Left hindlimb (tissue), 1 donor: ENCODE measurements at places on chromosomes 1 and 21.
A peak's percentile ranks its signal among the peaks of the same experiment; 100 is the strongest.

DNA sequence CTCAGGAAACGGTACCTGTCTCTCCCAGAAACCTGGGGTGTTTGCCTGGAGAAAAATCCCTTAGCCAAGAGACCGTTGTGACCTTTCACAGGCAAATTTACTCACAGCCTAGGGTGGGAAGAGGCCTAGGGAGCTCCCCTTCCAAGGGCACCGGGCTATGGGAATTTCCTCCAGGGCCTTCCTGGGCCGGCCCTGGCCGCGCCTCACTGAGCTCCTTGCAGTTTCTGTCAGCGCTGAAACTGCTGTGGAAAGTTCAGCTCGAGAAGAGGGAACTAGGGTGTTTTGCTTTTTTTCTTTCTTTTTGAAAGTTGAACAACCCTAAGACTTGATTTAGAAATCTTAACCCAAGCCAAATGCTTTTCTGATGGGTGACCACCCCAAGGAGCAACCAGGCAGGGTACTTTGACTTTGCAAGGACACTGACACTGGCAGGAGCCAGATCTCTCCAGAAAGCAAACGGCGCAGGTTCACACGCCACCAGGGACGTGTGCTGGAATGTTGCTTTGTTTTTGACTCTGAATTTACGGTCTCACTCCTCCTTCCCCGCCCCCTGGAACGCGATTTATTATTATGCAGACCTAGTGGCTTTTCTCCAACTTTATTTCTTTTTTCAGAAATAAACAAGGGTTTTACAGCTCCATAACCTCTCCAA lies 229.6 kb upstream of the JUN start:
- DNase-seq: peak; percentile 51

DNA sequence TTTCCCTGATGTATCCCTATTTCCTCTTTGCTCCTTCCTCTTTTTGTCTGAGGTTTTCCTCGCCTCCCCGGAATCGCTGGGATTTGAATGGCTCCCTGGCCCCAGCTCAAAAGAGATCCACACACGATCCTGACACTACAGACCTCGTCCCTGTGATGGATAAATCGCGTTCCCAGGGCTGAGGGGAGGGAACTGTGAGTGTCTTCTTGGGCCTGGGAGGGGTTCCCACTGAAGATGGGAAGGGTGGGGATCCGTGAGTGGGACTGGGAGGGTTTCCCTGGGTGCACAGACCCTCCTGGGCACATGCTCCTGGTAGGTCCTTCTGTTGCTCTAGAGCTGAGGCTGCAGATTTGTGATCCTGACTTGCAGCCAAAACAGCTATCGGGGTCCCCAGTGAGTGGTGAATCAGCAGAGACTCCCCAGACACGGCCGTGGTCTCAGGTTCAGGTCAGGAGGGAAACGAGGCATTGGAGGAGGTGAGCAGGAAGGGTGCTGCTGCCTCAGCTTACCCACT lies 591.0 kb downstream of the PTPRU start:
- no peak for DNase-seq

DNA sequence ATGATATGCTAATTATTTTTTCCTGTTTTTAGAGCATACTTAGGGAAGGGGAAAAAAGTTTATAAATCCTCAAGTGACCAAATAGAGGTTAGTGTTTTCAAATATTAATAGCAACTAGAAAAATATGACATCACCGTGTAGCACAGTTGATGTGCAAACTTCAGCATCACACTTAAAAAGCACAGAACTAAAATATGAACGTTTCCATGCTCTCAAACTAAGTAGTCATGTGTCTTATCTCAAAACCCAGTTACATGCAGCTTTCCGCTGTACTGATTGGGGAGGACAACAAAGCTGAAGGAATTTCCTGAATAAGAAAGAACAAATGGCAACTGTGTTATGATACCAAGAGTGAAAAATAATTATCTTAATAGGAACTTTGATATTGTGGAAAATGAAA lies 903.7 kb downstream of the ADGRL2 start:
- DNase-seq: no peak

- DNase-seq: no peak
Observed at GRCh38 chr1:6206520-6206855, 569 bp downstream of the RNF207 start.

- no peak for DNase-seq
Observed at GRCh38 chr1:45629035-45629434, 5.2 kb upstream of the CCDC17 start.

- DNase-seq: no peak
Observed at GRCh38 chr1:180837020-180837419, 75.7 kb upstream of the KIAA1614 start.

DNA sequence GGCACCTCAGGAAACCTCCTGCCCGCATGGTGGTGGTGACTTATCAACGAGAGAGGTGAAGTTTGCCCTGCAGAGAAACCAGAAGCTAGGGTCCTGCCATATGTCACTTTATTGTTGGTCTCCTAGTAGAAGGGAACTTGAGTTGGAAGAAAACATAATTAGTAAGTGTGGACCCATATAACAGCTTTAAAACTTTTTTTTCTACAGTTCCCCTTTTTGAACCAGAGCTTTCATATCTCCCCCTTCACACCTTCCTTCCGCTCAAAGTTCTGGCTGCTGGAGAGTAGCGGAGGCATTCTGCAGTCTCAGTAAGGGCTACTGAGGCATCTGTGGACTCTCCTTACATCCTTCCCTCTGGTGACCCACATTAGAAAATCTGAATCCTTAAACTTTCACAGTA lies 48.9 kb downstream of the PHC2 start:
- no peak for DNase-seq

DNA sequence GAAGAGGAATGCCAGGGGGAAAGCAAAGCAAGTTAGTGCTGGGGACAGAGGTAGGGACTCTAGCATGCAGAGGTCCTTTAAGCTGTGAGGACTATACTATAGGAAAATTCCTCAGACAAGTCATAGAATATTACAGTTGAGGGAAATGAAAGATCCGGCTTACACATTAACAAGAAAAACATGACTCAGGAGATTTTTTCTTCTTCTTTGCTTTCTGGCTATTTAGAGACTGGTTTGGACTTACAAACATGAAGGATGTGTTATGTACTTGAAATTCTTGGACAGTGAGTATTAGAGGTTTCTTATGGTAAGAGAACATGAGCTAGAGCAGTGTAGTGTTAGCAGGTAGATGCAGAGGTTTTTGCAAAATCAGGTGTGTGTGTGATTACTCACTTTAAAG lies 24.9 kb downstream of the USP25 start:
- DNase-seq: no peak

DNA sequence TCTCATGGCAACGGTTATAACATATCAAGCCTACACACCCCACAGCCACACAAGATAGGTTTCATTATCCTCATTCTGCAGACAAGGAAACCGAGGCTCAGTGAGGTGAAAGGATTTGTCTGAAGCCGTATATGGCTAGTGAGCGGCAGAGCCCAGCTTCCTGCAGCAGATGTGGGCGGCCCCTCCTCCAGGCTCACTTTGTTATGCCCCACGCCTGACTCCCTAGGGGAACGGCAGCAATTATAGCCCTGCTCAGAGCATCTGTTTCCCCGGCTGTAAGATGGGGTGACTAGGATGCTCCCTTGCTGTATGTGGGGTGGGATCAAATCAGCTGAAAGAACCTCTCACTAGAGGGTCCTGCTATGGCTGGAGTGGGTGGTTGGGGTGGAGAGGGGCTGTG lies 22.1 kb downstream of the GRHL3 start:
- DNase-seq: no peak

- peak; percentile 18 for DNase-seq
Observed at GRCh38 chr21:45316871-45317397, 29.2 kb upstream of the POFUT2 start.

GRCh38 chr1:76048219-76048618 lies 26.3 kb upstream of the ST6GALNAC3 start:
- no peak for DNase-seq

GRCh38 chr1:84398175-84399155 lies at the start of gene DNASE2B:
DNASE2B (plus strand) TSS chr1:84398484; CDS start chr1:84398565, 81 bp downstream.
- DNase-seq: no peak

DNA sequence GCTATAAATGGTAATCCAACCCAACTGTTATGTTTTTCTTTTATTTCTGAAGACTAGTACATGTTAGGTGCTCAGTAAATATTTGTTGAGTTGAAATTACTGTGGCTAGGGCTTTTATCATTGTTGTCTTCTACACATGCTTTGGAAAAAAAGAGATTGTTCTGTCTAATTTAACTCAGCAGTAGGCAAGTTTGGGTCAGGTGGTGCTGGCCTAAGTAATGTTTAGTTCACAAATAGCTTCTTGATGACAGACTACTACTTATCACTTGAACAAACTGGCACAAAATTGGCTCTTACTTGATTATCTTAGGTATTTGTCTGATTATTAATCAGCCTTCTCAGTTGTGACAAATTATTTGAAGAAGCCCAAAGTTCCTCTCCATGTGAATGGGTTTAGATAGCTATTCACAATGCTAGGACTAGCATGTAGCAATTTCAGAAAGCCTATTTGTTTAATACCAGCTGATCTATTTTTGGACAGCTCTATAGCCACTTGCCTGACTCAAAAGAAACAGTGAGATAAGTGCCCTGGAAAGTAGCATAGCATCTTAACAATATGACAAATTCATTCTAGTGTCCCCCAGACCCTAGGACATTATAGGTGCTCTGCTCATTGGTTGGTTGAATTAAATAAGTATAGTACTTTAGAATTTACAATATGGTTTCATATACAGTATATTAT lies 32.6 kb downstream of the TMEM200B start:
- no peak for DNase-seq
